Activated CD4-positive, alpha-beta T cell treated with anti-CD3 and anti-CD28 coated beads, Interleukin-2, Interleukin-6, amounts not matched to agents 100 ng/mL and 50 ng/mL, durations not matched to agents 16 hours and 8 hours (primary cell): ENCODE measurements at places on chromosomes 16 and 17.

DNA sequence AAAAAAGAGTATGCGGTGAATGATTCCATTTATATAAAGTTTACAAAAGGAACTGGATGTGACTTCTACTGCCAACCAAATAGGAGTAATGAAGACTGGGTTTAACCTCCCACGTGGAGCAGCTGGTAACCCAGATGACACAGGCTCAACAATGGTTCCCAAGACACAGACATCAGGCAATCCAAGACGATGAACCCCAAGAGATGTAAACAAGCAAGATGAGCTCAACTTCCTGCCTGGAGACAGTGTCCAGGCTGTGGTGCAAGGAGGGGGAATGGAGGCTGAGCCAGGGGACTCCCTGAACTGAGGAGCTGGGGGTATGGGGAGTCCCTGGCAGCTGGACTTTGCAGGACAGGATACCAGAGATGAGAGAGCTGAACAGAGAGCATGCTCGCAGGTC, 104.7 kb downstream of the LITAF start:
- no peak for DNase-seq

- DNase-seq: no peak
Observed at GRCh38 chr16:51035711-51036110, 115.4 kb downstream of the SALL1 start.

GRCh38 chr17:37490022-37490587, 414 bp downstream of the DUSP14 start:
- DNase-seq: peak; percentile 72

DNA sequence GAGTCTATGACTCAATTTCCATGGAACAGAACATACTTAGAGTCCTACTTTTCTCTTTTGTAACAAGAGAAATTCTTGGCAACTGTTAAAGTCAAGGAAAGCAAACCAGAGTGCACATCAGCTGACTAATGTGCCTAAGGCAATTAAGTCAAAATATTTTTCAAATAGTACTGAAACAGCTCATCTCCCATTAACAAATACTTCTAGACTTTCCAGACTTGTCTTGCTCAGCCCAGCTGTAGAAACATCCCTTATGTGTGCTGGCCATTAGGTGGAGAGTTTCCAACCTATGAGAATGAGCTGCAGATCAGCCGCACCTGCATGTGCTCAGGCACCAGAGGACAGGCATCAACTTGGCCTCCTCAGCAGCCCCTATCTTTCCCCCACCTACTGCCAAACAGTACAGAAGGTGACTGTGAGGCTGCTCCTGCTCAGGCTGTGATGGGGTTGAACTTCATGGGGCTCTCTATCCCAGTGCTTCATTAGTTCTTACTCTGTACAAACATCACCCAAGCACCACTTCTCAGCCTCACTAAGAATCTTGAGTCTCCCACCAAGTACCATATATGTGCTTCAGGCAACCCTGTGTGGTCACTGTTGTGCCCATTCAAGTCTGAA, 32.2 kb downstream of the TEX2 start:
- no peak for DNase-seq

- DNase-seq: no peak
Observed at GRCh38 chr16:51807551-51807950, 656.5 kb upstream of the SALL1 start.

DNA sequence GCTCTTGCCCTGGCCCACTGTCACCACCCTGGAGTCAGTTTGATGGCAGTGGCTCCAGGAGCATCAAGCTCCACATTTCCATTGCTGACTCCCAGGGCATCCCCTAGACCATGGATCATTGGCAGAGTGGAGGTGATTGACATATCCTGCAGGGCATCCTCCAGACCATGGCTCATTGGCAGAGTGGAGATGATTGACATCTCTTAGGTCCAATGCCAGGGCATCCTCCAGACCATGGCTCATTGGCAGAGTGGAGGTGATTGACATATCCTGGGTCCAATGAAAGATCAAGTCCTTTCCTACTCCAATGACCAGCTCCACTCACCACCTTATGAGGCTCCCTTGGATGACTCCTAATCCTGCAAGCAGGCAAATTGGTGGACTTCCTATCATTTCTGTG, 174.3 kb upstream of the NLRP1 start:
- DNase-seq: peak; percentile 28

DNA sequence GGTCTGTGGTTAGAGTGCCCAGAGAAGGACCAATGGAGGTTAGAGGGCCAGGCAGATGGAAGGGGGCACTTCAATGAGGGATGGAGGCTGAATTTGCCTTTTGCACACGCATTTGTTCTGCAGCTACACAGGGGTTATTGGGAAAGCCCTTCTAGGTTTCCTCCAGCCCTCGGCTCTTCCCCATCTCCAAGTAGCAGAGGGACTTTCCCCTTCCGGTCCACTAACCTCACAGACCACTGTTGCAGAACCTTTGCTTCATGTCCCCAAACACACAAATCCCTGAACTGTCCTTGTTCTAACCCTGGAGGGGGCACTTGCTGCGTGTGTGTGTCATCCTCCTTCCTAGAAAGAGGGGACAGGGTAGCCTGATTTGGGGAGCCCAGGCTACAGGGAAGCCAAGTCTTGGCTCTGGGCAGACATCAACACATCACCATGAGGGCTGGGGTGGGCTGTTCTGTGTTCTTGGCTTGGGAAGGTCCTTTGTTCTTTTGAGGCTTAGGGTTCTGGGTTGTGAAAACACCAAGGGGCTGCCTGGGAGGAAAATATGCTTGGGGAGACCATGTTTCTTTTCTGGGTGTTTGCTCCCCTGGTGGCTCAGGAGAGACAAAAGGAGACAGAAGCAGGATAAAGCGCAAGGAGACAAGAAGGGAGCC, 7.3 kb upstream of the NR1D1 start:
- no peak for DNase-seq

DNA sequence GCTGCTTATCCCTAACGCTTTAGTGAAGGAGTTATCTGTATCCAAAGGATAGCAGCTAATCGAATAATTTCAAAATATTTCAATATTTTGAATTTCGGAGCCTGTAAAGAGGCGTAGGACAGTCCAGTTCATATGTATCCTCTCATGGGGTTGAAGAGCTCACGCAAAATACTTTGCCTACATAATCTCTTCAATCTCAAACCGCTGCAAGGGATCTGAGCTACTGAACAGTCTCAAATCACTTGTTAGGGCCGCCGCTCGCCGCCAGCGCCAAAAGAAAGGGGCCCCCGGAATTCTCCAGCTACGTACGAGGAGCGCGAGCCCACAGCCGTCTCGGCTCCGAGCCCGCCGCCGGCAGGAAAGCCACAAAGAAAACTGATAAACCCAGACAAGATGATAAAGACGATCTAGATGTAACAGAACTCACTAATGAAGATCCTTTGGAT, 601 bp upstream of the RFWD3 start:
- peak; percentile 53 for DNase-seq

GRCh38 chr17:42111265-42111636, 1.3 kb downstream of the DHX58 start:
- no peak for DNase-seq

GRCh38 chr17:44793885-44794842, 35.4 kb downstream of the ADAM11 start:
- DNase-seq: no peak

- DNase-seq: no peak
Observed at GRCh38 chr16:81457326-81458133, 12.9 kb downstream of the CMIP start.

DNA sequence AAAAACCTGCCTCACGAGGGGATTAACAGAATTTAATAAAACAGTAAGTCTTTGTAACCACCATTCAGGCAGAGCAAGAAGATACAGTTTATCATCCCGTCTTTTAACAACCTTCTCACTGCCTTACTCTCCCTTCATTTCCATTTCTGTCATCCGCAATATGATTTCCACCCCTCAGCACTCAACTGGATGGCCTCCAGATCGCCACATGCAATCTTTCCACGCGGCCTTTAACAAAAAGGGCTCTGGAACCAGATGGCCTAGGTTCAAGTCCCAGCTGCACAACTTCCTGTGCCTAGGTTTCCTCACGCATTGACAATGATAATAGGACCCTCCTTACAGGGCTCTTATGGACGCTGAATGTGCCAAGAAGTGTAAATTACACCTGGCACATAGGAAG, 103.6 kb downstream of the GAS7 start:
- no peak for DNase-seq

DNA sequence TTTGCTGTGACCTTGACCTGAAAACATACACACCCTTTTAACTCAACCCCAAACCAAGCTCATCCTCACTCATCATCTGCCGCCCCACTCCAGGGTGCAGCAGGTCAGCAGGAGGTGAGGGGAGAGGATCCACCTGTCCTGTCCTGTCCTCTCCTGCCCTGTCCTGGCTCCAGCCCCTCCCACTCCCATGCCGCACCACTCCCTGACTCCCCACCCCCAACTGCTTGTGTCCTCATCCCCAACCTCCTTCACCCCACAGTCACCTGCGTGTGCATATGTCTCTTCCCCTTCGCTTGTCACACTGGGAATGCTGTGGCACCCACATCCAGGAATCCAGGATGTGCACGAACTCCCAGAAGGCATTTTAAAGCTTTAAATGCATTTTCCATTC, 15.6 kb downstream of the NGFR start:
- no peak for DNase-seq

- DNase-seq: no peak
Observed at GRCh38 chr16:54945063-54945462, 14.4 kb downstream of the IRX5 start.

DNA sequence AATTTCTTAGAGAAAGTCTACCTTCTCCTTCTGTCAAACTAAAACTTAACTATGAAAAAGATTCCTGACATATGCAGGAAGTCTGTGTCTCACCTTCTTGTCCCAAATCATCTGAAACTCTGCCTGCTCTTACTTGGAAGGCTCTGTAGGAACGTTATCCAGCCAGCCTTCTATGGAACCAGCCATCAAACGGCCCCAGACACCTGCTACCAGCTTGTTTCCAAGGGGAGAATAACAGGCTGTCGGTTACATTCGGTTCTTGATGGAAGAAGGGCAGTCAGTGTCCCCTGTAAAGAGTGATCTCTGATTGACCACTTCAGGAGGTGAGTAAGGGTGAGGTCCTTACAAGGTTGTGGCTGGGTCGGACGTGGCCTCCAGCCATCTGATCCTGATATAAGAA, 1.7 kb downstream of the ADAMTS18 start:
- no peak for DNase-seq

- DNase-seq: peak; percentile 72
Observed at GRCh38 chr17:9924735-9925191, 19.7 kb upstream of the RCVRN start.

DNA sequence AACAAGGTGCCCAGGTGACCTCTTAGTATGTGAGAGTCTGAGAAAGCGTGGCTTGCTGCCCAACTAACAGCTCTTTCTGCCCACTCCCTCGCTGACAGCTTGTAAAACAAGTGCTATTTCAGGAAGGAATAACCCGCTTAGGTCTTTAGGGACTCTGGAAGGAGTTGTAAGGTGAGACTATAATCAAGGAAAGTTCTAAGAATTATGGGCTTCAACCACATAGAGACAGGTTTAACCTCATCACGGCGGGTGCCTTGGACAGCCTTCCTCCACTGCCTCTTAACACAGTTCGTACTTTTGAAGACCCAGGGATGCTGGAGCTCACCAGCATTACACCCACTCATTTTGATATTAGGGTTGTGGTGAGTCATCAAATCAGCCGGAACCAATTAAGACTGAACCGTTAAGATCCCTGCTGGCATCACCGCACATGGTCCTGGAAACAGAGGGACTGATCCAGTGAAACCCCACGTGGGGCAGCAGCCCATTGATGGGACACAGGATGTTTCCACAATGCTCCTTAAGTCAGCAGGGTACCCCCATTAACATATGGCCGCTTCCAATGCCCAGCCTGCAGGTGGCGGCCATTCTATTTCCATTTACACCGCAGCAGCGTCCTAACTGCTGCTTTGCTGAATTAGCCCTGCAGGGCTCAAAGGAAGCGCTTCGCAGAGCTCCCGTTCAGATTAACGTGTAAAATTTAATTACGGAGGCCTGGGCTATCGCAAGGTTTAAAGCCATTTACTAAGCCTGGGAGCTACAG, 176.6 kb upstream of the SDK2 start:
- DNase-seq: no peak

DNA sequence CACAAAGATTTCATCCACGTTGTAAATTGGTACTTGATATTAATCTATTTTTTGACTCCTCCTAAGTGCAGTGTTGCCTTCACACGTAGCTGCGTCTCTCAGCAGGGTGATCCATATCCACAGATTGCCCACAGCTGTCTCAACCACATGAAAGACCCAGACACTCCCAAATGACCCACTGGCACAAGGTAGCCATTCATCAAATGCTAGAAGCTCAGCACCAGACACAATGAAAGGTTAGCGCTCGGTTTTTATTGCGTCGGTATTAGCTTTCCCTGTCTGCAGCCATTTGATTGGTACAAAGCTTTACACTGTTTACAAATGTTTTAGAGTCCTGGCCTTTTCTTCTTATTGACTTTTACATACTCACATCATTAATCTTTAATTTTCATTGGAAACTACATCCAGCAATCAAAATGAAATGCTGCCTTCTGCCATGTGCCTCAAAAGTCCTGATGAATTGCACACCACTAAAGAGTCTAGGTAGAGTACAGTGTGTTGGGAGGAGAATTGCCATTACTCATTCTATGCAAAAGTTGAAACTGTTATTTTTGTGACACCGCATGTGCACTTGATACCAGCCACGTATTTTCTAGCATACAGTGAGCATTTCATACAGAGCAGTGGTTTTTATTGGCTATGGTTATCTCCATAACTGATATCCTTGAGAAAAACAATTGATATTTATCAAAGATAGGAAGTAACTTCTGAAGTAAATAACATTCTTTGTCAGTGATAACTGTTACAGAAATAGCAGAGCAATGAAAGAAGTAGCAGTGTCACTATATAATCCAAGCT, 127.3 kb upstream of the NUDT7 start:
- no peak for DNase-seq

GRCh38 chr16:87138738-87139267, 178.4 kb downstream of the C16orf95 start:
- no peak for DNase-seq

GRCh38 chr16:46884513-46885293, 541 bp downstream of the GPT2 start:
- peak; percentile 28 for DNase-seq

DNA sequence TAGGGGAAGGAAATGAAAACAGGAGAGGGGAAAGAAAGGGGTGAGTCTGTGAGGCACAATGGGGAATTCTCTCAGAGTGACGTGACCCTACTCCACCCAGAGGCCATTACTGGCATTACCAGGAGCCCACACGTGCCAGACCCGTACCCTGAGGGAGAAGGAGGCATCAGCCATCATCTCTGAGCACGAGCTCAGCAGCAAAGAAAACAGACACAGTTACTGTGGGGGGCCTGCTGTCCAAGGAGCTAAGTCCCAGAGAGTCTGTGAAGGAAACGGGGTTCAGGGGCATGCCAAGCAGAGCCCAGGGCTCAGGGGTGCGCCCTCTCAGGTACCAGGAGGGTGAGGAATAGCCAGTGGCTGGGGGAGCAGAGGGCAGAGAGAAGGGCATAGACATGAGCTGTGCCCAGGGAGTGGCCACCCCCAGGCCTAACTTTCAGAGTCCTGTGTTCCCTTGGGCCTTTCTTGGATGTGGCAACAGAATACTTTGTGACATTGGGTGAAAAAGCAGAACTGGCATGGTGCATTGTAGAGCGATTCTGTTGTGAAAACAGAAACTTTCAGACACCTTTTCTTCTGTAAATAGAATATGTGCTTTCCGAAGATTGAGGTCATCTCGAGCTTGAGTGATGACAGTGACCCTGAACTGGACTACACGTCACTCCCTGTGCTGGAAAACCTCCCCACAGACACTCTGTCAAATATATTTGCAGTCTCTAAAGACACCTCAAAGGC, 11.3 kb downstream of the TAF1C start:
- peak; percentile 65 for DNase-seq
